ENCODE measurements at places on chromosomes 1 and 21.

DNA sequence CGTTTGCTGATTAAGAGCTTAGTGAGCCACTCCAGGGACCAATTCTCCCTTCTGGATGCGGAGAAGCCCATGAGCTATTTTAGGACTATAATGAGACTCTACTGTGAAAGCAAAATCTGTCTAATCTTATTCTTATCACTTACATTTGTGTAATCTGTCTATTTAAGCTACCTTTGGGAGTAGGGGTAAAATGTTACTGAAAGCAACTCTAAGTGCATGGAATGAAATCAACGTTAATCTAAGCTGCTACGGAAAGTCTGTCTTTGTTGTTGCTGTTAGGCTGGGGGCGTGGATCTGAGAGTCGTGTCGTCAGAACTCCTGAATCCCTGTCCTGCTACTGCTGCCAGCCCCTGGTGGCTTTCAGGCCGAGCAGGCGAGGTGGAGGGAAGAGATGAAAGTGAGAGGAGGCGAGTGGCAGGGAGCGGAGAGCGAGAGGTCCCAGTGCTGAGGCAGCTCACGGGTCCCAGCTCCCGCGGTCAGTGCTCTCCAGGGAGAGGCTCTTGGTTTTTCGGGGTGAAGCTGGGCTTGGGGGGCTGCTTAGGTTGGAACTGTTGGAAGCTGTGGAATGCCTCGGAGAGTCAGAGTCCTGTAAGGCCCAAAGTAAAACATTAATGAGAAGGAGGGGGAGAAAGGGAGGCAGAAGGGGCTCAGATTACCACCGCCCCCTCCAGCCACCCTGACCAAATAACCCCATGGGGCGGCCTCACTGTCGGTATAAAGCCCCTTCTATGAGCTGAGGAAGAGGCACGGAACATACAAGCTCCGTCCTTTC lies 53.9 kb downstream of the COQ8A start:
- peaks cover 23% of the 10 kb centered on the region for H3K4me1 ChIP-seq
- peaks cover 23% of the 10 kb centered on the region for H3K36me3 ChIP-seq
- H3K27me3 ChIP-seq: no peaks in the 10 kb centered on the region
- H3K27ac ChIP-seq: no peak overlapping the region
- no peak overlapping the region for H3K4me3 ChIP-seq

GRCh38 chr1:162973381-162973795 lies 95.8 kb upstream of the RGS4 start:
- no peak overlapping the region for H3K27ac ChIP-seq
- no peaks in the 10 kb centered on the region for H3K27me3 ChIP-seq
- no peak overlapping the region for H3K4me3 ChIP-seq
- no peak for DNase-seq
- H3K4me1 ChIP-seq: peaks cover 4% of the 10 kb centered on the region

DNA sequence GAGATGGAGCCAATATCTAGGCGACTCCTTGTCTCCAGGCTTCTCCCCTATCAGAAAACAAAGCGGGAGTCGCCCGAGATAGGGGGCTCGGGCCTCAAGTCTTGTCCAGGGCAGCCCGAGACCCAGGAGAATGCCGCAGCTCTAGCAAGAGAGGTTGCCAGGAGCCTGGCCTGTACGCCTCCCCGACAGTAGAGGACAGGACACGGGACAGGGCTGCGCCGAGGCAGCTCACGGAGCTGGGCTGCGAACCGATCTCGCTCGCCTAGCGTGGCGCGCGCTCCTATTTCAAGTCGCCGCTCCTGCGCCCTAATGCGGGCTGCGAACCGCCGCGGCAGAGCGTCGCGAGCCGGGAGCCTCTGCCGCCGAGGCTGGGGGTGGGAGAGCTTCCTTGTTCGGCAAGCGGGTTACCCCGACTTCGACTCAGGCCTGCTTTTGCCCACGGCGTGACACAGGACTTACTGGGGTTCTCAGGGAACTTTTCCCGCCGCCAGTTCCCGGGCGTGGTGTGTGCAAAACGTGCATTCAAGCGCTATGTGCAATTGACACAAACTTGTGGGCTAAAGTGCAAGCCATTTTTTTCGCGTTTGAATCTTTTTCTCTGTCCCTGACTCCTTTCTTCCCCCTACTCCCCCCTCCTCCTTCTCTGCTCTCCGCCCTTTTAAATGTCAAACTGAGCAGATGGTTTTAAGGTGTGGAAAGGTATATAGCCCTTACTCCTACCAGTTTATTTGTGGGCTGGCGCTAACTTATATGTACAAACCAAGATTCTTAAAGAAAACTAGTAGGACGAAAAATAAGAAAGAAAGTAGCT lies 2.4 kb upstream of the PROX1 start:
- DNase-seq: no peak
- no peak overlapping the region for H3K4me3 ChIP-seq
- H3K4me1 ChIP-seq: peaks cover 58% of the 10 kb centered on the region
- peaks cover 94% of the 10 kb centered on the region for H3K27me3 ChIP-seq

- no peak for DNase-seq
- H3K4me1 ChIP-seq: peaks cover 3% of the 10 kb centered on the region
- no peaks in the 10 kb centered on the region for H3K36me3 ChIP-seq
- H3K27me3 ChIP-seq: peaks cover 8% of the 10 kb centered on the region
- no peak overlapping the region for H3K4me3 ChIP-seq
- H3K27ac ChIP-seq: no peak overlapping the region
Observed at GRCh38 chr1:203167026-203167912, 8.4 kb downstream of the MYBPH start.

GRCh38 chr1:65478379-65479026 lies 58.0 kb downstream of the LEPR start:
- no peaks in the 10 kb centered on the region for H3K36me3 ChIP-seq
- H3K4me3 ChIP-seq: no peak overlapping the region
- DNase-seq: no peak
- no peaks in the 10 kb centered on the region for H3K27me3 ChIP-seq

- H3K36me3 ChIP-seq: no peaks in the 10 kb centered on the region
- no peak overlapping the region for H3K4me3 ChIP-seq
- no peaks in the 10 kb centered on the region for H3K27me3 ChIP-seq
- H3K4me1 ChIP-seq: no peaks in the 10 kb centered on the region
Observed at GRCh38 chr21:15514073-15514946, 215.5 kb upstream of the USP25 start.

DNA sequence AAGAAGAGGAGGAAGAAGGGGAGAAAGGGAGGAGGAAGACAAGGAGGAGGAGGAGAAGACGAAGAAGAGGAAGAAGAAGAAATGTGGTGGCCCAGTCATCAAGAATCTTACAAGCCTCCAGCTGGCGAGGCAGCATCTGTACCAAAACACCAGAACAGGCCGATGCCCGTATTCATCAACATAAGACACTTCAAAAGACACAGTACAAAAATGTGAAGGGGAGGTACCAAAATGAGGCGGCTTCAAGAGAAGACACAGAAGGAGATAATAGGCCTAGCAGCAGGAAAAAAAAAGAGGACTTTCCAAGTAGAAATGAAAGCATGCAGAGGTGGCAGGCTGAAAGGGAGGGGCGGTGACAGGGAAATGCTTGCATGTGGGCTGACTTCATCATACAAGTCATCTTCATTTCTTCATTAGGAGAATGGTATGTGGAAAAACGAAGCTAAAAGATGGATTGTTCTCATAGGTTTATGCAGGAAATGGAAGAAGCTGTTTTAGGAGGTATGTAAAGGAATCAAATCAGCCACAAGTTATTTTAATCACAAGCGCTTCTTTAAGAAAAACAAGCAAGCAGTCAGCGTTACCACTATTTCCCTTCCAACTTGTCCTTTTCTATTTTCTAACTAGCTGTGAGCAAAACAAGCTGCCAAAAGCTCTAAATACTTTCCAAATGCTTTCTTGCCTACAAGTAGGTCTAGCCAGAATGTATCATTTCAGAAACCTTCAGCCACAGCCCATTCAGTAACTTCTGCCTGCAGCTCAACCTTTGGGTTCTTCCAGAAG lies 192.3 kb downstream of the SLC45A1 start:
- H3K4me3 ChIP-seq: peak overlapping the region; percentile 6
- H3K27ac ChIP-seq: peak overlapping the region; percentile 87

- no peak overlapping the region for H3K27ac ChIP-seq
- no peaks in the 10 kb centered on the region for H3K27me3 ChIP-seq
- H3K4me1 ChIP-seq: peaks cover 5% of the 10 kb centered on the region
- DNase-seq: no peak
Observed at GRCh38 chr1:80639777-80640533, 1160.8 kb upstream of the ADGRL2 start.

- no peak for DNase-seq
- H3K4me3 ChIP-seq: no peak overlapping the region
- peaks cover 20% of the 10 kb centered on the region for H3K4me1 ChIP-seq
- H3K27ac ChIP-seq: peak overlapping the region; percentile 79
Observed at GRCh38 chr1:30887485-30888315, 20.9 kb downstream of the SDC3 start.

DNA sequence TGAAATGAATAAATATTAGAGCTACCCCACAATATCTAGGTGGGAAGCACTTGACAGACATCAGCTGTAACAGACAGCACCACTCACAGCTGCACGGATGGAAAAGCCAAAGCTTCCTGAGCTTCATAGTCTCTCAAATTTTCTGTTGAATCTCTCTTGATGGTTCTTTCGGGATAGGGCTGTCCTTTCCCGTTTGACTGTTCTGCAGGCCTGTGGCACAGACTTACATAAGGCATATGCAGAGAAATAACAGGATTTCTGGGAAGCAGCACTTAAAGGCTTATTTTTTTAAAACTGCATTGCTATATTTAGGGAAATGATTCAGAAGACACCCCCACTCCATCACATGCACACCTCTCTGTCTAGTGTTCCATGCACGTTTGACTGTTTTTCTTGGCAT lies 77.5 kb downstream of the ZNF648 start:
- no peak for DNase-seq
- H3K27ac ChIP-seq: no peak overlapping the region
- no peak overlapping the region for H3K4me3 ChIP-seq
- no peaks in the 10 kb centered on the region for H3K36me3 ChIP-seq
- peaks cover 3% of the 10 kb centered on the region for H3K4me1 ChIP-seq

DNA sequence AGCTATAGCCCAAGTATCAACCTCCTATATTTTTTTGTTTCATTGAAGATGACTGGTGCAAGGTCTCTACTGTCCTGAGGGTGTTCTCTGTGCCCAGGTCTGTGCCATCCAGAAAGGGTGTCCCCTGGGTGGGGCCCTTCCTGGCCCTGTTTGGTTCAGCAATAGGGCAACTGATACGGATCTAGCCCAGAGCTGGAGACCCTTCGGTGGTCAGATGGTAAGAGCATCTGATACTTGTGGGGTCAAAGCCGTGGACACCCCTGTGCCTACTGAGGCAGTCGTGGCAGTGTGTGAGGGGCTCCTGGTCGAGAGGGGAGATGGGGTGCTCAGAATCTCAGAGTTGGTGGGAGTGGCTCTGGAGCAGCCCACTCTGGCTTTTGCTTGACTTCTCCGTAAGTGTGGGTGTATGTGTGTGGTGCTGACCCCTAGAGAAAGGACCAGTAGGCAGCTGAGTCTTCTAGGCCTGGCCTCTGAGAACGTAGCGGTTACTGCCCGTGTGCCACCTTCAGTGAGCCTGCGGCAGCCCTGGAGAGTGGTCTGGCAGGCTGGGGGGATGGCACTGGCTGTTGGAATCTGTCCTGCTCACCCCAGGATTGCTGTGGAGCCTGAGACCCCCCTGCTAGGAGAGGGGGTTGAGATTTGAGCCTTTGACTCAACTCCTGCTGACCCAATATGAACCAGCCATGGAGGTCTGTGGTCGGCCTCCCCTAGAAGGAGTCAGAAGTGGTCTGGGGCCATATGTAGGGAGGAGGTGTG lies 2.7 kb downstream of the AMPD2 start:
- no peaks in the 10 kb centered on the region for H3K27me3 ChIP-seq
- peak overlapping the region; percentile 88 for H3K27ac ChIP-seq
- no peaks in the 10 kb centered on the region for H3K36me3 ChIP-seq
- H3K4me1 ChIP-seq: peaks cover 42% of the 10 kb centered on the region
- DNase-seq: no peak
- peak overlapping the region; percentile 93 for H3K4me3 ChIP-seq

GRCh38 chr1:79874289-79874688 lies 867.8 kb upstream of the ADGRL4 start:
- no peaks in the 10 kb centered on the region for H3K4me1 ChIP-seq
- no peak overlapping the region for H3K27ac ChIP-seq
- no peaks in the 10 kb centered on the region for H3K36me3 ChIP-seq

GRCh38 chr1:97123717-97124431 lies 402.3 kb downstream of the PTBP2 start:
- DNase-seq: no peak
- H3K4me3 ChIP-seq: no peak overlapping the region
- peaks cover 8% of the 10 kb centered on the region for H3K4me1 ChIP-seq
- H3K27ac ChIP-seq: no peak overlapping the region
- H3K36me3 ChIP-seq: no peaks in the 10 kb centered on the region

DNA sequence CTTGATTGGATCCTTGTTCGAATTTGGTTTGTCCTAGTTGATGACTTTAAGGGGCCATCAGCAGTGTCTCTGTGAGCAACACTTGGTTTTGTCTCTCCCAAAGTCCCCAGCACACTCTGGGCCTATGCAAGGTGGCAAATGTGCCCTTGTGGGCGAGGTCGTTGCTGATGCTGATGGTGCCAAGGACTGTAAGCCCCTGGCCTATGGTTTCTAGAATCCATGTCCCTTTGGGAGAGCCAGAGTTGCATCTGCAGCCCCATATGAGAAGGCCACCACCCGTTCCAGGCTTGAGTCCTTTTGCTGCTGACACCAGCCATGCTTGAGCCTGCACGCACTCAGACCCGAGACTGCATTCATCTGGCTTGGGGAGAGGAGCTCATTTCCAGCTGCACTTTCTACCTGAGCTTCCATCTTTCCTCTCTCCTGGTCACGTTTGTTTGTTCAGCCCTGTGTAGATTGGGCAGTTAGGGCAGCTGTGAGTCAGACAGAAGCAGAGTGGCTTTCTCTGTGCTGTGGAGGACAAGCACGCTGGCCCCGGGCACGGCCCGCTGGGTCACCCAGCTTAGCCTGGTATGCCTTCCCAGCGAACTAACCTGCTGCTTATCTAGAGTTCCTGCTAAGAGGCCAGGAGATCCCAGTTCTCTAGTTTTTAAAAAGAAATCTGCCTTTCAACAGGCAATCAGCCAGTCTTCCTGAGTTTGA lies 52.1 kb upstream of the CSF3R start:
- H3K36me3 ChIP-seq: no peaks in the 10 kb centered on the region
- no peak for DNase-seq
- no peak overlapping the region for H3K27ac ChIP-seq
- no peak overlapping the region for H3K4me3 ChIP-seq
- H3K4me1 ChIP-seq: no peaks in the 10 kb centered on the region

- H3K4me1 ChIP-seq: peaks cover 18% of the 10 kb centered on the region
- DNase-seq: no peak
- no peaks in the 10 kb centered on the region for H3K36me3 ChIP-seq
- H3K4me3 ChIP-seq: peak overlapping the region; percentile 93
- peak overlapping the region; percentile 98 for H3K27ac ChIP-seq
- H3K27me3 ChIP-seq: no peaks in the 10 kb centered on the region
Observed at GRCh38 chr1:165829888-165830287, 2.5 kb downstream of the UCK2 start.

- H3K36me3 ChIP-seq: no peaks in the 10 kb centered on the region
- no peak overlapping the region for H3K27ac ChIP-seq
- no peaks in the 10 kb centered on the region for H3K4me1 ChIP-seq
Observed at GRCh38 chr1:15444468-15445389, 6.5 kb downstream of the CTRC start.

GRCh38 chr1:90836345-90836679 lies 119.2 kb upstream of the BARHL2 start:
- peaks cover 18% of the 10 kb centered on the region for H3K4me1 ChIP-seq
- H3K27me3 ChIP-seq: peaks cover 97% of the 10 kb centered on the region
- no peaks in the 10 kb centered on the region for H3K36me3 ChIP-seq
- DNase-seq: no peak
